ENCODE measurements at places on chromosomes 12 and 14.

- DNase-seq = no peak
Measured at GRCh38 chr12:51971679-51972421, 20.4 kb downstream of the ACVR1B start.

DNA sequence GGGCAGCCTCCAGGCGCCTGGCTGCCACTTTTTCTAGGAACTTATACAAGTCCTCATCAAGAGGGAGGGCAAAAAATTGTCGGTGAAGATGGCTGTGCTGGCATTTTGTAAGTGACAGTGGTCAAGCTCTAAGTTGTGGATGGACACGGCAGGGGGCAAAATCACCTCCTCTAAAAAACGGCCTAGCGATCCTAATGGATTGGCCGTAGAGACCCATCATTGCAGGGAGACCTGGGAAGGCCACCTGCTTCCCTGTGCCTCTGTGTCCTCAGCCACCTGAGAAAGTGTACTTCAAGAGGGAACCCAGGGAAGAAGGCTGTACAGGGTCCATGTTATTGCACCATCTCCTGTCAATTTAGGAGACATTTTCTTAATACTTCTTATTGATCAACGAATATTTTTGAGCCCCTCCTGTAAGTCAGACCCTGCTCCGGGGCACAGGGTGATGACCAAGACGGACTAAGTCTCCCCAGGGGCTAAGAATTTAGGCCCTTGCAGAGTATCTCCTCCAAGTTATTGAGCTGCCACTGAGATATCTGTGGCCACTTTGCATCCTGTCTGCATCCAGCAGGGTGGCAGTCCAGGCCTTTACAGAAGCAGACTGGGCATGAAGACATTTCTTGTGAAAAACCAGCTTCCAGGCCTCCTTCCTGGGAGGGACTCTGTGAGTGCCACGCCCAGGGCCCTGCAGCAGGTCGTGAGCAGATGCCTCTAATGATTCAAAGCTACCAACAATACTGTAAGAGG, 40.5 kb downstream of the PSMA6 start:
- DNase-seq = no peak

DNA sequence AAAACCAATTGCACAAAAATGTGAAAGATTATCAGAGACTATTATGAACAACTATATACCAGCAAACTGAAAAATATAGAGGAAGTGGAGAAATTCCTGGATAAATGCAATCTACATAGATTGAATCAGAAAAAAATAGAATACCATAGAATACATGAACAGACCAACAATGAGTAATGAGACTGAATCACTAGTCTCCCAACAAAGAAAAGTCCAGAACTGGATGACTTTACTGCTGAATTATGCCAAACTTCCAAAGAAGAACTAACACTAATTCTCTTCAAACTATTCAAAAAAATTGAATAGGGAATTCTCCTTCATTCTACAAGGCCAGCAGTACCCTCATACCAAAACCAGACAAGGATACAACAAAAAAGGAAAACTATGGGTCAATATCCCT, 60.6 kb downstream of the GUCY2C start:
- no peak for DNase-seq

GRCh38 chr14:55446127-55446736, 5.8 kb upstream of the TBPL2 start:
- DNase-seq = no peak

- DNase-seq = no peak
Measured at GRCh38 chr14:35695647-35696046, 113.4 kb downstream of the RALGAPA1 start.

GRCh38 chr14:81200054-81200453, 20.7 kb downstream of the GTF2A1 start:
- DNase-seq = no peak

- DNase-seq = no peak
Measured at GRCh38 chr14:29885988-29886387, 41.7 kb downstream of the PRKD1 start.

- no peak for DNase-seq
Measured at GRCh38 chr12:93759512-93760081, 82.4 kb downstream of the CRADD start.

DNA sequence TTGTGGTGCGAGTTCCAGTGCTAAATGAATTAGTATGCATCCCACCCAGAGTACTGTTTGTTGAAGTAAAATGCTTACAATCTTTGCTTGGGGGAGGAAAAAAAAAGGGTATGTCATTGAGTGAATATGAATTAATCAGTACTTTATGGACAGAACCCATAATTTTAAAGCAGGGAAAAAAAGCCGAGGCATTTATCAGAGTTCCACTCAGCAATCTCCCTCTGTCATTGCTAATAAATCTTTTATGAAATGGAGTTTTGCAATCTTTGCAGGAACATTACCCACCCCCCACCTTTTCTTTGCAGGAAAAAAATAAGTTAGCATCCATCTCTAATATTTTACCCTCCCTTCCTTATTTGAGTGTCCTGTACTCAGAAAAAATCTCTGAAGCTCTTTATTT, 127.9 kb upstream of the TMPO start:
- DNase-seq = no peak

DNA sequence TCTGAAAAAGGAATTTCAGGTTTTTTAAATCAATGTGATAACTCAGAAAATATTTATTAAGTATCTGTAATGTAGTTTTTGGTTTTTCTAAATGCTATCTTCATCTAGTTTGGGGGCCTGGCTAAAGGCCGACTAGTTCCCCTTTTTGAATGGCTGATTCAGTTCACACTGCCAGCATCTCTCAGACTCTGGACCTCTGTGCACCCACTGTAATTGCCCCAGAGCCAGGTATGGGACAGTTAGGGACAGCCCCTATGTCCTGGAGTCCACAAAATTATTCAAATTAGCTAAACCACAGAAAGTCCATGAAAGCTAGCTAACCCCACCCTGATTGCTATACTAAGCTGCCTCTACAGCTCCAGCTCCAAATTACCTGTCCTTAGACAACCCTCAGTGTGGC, 49.1 kb upstream of the RGS6 start:
- DNase-seq = no peak

DNA sequence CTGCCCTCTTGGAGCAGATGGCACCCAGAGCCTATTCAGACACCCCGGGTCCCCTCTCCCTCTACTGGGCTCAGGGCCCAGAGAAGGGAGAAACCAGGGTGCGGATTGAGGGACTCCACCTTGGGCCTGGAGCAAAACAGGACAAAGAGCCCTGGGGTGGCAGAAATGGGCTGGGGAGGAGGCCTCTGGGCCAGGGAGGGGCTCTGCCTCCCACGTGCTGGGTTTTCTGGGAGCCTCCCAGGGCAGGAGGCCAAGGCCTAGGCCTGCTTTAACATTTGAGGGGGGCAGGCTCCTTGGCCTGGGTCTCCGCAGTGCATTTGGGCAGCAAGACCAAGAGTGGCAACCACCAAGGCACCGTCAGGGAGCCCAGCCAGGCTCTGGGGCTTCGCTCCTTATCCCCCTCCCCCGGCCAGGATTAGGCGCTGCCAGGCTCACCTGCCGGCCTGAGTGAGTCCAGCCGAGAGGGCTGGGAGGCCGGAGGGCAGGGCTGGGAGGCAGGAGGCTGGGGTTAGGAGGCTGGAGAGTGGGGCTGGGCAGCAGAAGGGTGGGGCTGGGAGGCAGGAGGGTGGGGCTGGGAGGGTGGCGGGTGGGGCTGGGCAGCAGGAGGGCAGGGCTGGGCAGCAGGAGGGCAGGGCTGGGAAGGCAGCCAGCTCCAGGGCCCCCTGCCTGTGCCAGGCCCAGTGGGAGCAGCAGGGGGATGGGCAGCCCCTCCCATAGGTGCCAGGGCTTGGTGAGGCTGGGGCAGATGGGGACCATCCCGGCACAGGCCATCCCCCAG, 101.8 kb upstream of the EIF5 start:
- no peak for DNase-seq

Measured in left forelimb (tissue), 1 donor.